ENCODE measurements at places on chromosomes 2 and 18.

DNA sequence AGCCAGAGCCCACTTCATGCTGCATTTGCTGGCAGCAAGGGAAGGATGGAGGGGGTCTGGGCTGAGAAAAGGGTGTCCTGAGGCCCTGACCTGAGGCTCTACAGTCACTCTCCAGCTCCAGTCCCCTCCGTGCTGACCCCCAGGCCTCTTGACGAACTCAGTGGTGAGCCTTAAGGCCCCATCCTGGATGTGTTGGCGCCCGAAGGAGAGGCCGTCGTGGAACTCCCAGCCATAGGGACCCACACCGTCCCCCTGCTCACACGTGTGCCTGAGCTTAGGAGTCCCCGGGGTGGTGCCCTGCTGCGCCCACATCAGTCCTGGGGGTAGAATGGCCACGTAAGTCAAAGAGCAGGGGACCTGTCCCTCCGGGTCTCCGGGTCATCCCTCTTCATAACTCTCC, 776 bp downstream of the MOGS start:
- no peak for DNase-seq

- DNase-seq: no peak
Observed at GRCh38 chr2:50196775-50197480, 835.0 kb downstream of the NRXN1 start.

DNA sequence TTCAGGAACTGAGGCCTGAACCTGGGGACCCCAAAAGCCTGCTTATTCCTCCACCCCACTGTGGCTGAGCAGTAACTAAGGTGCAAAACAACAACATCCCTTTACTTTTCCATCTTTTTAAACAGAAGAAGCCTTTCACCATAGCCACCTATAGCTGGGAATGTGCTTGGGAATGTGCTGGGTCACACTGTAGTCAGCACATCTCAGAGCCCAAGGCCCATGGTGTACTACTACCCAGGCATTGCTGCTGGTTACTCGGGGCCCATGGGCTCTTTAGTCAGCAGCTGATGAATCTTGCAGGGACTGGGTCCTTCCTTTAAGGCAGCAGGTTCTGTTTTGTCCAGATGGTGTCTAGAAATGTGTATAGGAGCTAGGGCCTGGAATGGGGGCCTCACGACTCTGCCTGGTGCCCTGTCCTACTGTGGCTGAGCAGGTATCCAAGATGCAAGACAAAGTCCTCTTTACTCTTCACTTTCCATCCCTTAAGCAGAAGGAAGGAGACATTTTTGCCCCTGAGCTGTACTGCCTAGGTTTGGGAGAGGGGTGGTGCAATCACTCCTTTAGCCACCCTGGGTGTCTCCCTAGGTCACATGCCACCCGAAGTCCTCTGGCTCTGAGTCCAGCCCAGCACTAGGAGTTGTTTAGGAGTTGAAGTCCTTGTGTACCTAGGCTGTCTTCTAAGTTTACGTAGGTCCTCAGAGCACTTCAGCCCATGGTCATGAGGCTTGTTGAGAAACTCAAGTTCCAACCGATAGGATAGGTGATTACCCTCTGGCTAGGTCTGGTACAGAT, 70.1 kb downstream of the OXER1 start:
- DNase-seq: no peak

- no peak for DNase-seq
Observed at GRCh38 chr18:42045346-42045745, 90.3 kb downstream of the PIK3C3 start.

DNA sequence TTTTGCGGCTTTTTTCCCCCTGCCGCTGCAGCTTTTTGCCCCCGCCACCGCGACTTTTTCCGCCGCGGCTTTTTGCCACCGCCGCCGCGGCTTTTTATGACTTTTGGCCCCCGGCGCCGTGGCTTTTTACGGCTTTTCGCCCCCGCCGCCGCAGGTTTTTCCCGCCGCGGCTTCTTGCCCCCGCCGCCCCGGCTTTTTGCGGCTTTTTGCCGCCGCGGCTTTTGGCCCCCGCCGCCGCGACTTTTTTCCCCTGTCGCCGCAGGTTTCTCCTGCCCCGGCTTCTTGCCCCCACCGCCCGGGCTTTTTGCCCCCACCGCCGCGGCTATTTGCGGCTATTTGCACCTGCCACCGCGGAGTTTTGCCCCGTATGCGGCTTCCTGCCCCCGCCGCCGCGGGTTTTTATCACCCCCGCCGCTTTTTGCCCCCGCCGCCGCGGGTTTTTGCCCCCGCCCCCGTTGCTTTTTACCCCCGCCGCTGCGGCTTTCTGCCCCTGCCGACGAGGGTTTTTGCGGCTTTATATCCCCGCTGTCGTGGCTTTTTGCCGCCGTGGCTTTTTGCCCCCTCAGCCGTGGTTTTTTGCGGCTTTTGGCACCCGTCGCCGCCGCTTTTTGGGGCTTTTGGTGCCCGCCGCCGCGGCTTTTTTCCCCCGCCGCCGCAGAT, 2750.9 kb downstream of the RPIA start:
- DNase-seq: peak; percentile 28

GRCh38 chr2:151560289-151560688, 150.6 kb downstream of the RIF1 start:
- no peak for DNase-seq

DNA sequence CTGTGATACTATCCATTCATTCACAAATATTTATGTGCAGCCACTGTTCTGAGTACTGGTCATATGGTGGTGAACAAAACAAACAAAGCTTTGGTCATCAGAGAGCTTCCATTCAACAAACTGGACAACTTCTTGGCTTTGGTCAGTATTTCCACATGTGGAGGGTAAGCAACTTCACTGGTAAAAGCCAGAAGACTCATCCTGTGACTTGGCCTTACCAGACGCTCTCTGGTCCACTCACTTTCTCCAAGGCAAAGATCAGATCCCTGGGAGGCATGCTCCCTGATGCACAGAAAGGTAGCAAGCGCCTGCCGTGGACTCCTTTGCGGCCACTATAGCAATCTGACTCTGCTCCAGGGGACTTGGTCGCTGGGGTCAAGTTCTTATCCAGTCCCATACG, 179.5 kb downstream of the EN1 start:
- DNase-seq: no peak

DNA sequence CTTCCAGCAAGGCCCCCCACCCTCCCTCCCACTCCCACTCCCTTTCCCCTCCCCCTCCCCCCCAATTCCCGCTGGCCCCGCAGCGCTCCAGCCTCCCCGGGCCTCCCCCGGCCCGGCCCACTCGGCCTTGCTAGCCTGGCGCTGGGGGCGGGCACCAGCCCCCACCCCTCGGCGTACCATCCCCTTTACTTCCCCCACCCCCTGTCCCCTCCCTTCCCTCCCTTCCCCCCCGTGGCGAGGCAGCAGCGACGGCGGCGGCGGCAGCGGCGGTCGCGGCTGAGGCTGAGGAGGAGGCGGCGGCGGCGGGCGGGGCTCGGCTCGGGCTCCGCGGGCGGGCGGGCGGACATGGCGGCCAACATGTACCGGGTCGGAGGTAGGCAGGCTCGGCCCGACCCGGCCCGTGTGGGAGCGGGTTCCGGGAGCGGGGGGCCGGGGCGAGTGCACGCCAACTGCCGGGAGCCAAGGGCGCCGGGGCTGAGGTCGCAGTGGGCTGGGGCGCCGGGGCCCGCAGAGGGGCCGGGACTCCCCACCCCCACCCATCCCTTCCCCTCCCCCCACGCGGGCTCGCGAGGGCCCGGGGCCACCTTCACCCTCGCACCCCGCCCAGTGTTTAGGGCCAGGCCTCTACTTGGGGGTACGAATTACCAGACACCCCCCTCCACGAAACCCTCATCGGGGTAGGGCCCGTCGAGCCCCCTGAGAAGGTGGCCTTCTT, at the start of gene MTA3:
Gene MTA3 (plus strand): TSS at position 232 of the 715 bp plus-strand sequence. CDS start 114 bp downstream, at position 346.
- DNase-seq: peak; percentile 74

- no peak for DNase-seq
Observed at GRCh38 chr2:190858817-190859216, 21.8 kb upstream of the GLS start.

DNA sequence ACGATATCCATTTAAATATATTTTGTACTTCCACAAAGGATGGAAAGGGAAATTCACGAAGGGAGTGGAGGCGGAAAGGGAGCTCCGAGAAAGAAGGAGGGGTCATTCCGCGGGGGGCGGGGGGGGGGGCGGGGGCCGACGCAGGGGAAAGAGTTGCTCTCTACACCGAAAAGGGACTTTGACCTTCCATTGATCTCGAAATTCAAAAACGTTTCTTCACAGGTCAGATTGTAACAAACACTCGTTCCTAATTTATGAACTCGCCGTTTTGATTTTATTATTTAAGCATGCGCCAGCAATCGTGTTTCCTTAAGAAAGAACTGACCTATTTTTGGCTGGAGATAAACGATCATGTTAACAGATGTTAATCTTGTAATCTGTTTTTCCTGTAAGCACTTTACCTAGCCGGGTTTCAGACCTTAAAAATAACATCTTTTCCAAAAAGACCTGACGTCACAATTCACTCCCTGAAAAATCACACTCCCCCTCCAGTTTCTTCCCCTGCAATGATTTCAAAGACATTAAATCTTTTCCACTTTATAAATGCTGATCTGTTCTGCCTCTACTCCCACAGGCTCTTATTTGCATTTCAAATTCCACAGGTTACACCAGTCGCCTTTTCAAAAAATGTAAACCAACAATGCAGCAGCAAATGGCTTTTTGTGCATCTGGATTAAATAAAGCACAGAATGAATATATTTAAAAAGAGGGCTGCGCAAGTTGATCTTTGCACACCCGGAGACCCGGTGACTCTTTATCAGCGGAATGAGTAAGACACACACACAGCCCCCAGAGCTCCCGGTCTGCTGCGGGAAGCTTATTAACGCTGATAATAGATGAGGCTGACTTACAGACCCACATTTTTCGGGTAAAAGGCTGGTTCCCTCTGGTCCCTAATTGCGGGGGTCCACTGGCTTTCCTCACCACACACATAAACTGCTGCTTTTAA, 1.6 kb downstream of the ZNF516 start:
- DNase-seq: peak; percentile 36

DNA sequence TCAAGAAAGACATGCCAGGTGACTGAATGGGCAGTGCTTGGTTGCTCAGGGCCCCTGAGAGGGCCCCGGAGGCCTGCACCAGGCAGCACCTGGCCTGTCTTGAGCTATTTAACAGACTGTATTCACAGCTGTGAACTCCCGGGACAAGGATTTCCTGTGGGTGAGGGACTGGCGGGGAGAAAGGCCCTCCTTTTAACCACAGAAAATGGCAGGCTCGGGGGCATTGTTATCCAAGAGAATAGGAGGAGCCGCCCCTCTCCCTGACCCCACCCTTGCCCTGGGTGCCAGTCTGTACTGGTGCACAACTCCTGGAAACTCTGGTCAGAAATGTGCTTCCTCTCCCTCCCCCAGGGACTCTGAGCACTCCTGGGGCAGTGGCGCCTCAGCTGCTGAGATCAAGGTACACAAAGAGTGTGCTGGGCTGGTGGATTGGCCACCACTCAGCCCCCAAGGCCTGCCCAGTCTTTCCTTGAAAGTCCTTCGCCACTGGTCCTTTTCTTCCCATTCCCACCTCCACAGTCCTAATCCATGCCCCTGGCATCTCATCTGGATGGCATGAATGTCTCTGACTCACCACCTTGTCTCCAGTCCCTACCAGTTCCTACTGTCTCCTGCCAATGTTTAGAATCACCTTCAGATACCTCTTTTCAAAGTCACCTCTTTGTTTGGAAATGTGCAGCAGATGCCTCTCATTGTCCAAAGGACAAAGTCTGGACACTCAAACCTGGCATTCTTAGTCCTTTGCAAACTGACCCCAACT, 19.6 kb upstream of the EPAS1 start:
- no peak for DNase-seq

DNA sequence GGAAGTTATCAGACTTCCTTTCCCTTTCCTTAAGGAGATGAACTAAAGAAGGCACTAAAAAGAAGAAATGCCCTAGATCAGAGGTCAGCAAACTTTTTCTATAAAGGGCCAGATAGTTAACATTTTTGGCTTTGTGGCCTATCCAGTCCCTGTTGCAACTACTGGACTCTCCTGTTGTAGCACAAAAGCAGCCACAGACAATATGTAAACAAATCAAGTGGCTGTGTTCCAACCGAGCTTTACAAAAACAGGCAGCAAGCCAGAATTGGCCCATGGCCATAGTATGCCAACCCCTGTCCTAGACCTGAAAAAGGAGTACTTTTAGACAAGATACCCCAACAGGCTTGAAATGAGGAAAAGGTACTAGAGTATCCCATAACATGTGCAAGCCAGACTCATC, 10.9 kb downstream of the NHEJ1 start:
- no peak for DNase-seq

DNA sequence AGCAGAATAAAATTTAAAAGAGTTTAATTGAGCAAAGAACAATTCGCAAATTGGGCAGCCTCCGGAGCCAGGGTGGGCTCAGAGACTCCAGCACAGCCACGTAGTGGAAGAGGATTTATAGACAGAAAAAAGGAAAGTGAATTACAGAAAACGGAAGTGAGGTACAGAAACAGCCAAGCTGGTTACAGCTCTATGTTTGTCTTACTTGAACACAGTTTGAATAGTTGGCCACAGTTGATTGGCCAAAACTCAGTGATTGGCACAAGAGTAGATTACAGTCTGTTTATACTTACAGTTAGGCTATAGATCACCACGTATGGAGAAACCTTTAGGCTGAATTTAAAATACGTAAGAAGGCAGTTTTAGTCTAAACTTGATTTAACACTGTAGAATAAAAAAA, 78.8 kb upstream of the NEDD4L start:
- DNase-seq: no peak

DNA sequence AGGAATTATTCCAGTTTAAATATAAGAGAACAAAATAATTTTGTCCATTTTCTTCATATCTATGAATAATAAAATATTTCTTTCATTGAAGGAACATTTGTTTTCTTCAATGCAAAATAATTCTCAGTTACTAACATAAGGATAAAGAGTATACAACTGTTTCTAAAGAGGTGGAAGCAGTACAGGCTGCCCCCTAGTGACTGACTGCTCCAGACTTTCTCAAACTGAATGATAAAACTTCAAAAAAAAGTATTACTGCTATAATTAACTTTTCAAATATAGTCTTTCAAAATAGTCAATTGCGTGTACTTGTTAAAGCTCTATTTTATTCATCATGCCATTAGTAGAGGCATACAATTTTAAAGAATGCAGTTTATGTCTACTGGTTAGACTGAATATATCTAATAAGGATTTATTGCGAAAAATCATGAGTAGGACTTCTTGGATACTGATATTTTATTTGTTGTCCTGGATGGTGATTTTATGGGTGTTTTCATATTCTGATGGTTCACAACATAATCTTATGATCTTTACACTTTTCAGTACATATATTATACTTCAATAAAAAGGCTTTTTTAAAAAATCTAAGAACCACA, 100.1 kb downstream of the WDPCP start:
- DNase-seq: peak; percentile 24

- DNase-seq: no peak
Observed at GRCh38 chr18:9661564-9661963, 46.5 kb upstream of the RAB31 start.

DNA sequence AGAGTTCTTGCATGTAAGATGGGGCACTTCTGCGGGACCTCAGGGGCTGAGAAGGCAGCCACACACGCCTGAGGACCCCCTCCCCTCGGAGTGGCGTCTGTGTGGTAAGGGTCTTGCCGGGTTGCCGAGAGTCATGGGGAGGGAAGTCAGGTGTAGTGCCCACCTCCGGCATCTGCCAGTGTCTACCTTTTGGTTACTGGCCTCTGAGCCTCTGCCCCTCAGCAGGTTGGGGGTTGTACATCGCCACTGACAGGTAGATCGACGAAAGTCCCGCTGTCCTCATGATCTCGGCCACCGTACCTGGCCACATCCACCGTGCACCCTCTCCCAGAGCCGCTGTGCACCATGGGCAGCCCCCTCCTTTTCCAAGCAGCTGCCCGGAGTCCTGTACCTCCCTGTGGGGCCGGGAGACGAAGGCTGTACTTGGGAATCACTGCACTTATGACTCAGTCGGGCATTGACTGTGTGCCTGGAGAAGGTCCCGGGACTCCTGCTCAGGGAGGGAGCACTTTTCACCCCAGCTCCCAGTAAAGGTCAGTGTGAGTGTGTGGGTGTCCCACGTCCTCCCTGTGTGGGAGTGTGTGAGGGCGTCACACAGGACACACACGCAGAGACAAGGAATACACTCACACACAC, 332.4 kb upstream of the MYT1L start:
- DNase-seq: no peak

Measured in stimulated activated CD8-positive, alpha-beta memory T cell treated with anti-CD3 and anti-CD28 coated beads, Interleukin-4, amount 100 ng/mL, for 48 hours (primary cell).